CD4-positive, alpha-beta T cell treated with Interleukin-21 for 1 hour (primary cell): ENCODE measurements at places on chromosomes 2 and 18.

DNA sequence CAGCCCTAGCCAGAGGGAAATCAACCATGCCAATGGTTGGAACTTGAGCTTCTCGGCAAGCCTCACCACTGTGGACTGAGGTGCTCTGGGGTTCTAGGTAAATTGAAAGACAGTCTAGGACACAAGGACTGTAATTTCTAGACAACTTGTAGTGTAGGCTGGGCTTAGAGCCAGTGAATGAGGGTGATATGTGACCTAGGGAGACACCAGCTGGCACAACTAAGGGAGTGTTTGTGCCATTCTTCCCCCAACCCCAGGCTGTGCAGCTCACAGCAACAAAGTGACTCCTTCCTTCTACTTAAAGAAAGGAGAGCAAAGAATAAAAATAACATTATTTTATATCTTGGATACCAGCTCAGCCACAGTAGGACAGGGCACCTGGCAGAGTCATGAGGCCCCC is 1690.7 kb upstream of the TMEFF2 start:
- DNase-seq: no peak

DNA sequence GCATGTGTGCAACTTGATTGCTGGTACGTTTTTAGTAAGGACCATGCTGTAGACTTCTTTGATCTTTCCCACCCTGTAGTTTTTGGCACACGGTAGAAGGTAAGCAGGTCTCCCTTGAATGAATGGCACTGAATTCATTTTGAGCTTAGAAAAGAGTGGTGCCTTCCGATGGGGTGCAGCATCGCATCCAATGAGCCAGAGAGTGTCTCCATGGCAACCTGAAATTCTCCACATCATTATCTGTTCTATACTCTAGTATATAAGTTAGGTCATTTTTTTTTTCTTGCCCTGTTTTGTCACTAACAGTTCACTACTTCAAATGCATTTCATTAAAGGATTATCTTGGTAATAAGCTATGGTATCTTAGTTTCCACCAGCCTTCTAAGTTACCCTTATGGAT is 81.2 kb upstream of the REV1 start:
- no peak for DNase-seq

- DNase-seq: no peak
These were observed 80.0 kb downstream of the CCDC93 start for GRCh38 chr2:117933884-117934354.

- no peak for DNase-seq
These were observed 464.2 kb downstream of the CCDC85A start for GRCh38 chr2:56647997-56648396.

DNA sequence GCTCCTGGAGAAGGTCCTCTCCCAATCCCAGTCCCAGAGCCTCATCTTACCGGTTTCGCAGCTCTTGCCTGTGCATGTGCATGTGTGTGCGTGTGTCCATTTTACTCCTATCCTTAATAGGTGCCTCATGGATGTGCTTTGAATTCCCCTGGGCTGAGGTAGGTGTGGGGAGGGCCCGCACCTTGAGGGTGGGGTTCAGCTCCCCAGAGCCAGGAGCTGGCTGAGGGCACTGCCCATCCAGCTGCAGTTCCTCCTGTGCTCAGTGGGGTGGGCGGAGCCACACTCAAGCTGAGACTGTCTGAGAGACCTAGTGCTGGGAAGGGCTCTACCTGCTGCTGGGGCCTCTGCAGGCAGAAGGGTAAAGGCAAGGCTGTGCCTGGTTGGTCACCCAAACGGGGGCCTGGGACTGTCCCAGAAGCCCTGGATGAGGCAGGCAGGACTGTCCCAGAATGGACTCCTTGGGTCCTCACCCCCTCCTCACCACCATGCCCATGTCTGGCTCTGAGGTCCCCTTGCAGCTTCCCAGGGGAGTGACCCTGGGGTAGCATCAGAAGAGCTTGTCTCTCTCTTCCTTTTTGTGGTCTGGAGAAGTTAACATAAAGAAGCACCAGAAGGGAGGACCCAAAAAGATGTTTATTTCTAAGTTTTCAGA is 8.9 kb downstream of the GDF7 start:
- DNase-seq: no peak

GRCh38 chr2:219737270-219737691 is 109.9 kb downstream of the SLC4A3 start:
- DNase-seq: no peak

DNA sequence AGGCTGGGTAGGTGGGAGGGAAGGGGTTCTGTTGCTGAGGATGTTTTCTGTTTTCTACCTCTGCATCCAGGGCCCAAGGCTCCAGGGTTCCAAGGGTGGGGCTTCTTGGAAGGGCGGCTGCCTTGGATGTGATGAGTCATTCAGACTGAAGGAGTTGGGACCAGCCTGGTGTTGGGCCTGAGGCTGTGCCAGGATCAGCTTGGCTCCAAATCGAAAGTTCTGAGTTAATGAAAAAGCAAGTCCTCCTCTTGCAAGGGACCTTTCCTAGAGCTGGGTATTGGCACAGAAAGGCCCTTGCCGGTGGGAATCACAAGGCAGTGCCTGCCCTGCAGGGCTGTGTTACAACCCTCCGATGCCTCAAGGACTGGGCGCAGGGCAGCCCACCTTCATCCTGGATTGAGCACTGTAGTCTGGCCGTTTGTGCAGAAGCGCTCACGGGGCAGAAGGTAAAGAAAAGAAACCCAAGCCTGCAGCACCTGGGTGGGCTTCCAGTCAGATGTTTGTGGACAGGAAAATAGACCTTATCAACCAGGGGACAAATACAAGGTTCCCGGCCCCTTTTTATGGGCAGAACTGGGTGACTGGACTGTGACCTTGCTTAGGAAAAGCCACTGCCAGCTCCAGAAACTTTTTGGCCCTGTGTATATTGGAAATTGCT is 52.5 kb upstream of the MCFD2 start:
- DNase-seq: no peak

- no peak for DNase-seq
These were observed 102.1 kb upstream of the HS6ST1 start for GRCh38 chr2:128420776-128421175.

DNA sequence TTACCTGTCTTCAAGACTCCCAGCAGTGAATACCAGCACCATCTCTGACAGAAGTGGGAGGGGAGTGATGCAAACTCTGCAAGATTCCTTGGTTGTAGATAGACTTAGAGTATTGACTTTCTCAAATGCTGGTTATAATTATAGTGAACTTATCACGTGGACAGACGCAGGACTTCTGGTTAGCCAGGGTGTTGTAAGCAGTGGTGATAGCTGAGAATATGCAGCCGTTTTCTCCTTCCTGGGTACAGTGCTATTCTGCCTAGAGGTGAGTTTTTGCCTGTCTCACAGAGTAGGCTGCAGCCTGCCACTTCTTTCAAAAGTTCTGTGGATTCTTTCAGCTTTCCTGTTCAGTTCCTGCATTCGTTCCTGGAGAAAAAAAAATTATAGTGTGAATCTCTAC is 733 bp upstream of the CXCR2 start:
- no peak for DNase-seq

DNA sequence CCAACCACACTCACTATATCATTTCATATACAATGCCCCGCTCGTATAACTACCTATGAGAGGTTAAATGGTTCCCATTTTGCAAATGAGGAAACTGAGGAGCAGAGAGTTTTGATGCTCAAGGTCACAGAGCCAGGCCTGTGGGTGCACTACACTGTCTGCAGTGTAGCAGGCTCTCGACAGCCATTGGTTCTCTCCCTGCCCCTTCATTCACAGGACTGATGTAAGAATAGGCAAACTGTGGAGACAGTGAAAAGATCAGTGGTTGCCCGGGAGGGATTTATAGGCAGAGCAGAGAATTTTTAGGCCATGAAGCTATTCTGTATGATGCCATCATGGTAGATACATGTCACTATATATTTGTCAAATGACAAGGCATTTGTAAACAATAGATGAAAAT is 39.0 kb upstream of the LBH start:
- no peak for DNase-seq

GRCh38 chr2:166333801-166334200 is 41.9 kb downstream of the SCN9A start:
- no peak for DNase-seq

- DNase-seq: no peak
These were observed 84.2 kb downstream of the IRS1 start for GRCh38 chr2:226715347-226715990.

- DNase-seq: no peak
These were observed 282.6 kb downstream of the CCDC178 start for GRCh38 chr18:33157893-33158292.

DNA sequence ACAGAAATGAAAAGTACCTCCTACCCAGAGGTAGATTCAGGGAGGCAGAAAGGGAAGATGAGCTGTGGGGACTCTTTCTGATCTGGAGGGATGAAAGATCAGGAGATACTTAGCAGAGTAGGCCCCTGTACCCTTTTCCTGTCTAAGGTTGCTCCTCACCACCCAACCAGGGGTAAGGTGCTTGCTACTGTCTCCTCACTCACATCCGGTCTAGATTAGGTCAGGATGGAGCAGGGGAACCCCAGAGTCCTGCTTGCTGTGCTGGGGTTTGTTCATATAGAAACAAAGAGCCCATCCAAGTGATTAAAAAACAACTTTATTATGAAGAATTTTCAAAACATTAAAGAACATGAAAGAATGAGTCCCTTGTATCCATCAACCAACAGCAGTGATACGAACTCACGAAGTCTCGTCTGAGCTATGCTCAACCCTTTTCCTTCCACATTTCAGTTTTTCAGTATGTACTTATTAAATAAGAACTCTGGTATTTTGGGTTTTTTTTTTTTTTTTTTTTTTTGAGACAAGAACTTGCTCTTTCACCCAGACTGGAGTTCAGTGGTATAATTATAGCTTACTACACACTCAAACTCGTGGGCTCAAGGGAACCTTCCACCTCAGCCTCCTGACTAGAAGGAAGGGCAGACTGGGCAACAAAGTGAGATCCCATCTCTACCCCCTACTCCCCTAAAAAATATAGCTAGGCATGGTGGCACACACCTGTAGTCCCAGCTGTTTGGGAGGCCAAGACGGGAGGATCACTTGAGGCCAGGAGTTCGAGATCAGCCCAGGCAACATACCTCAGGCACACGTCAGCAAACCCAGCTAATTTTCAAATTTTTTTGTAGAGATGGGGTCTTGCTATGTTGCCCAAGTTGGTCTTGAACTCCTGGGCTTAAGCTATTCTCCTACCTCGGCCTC is 28.5 kb upstream of the MCFD2 start:
- peak; percentile 87 for DNase-seq

DNA sequence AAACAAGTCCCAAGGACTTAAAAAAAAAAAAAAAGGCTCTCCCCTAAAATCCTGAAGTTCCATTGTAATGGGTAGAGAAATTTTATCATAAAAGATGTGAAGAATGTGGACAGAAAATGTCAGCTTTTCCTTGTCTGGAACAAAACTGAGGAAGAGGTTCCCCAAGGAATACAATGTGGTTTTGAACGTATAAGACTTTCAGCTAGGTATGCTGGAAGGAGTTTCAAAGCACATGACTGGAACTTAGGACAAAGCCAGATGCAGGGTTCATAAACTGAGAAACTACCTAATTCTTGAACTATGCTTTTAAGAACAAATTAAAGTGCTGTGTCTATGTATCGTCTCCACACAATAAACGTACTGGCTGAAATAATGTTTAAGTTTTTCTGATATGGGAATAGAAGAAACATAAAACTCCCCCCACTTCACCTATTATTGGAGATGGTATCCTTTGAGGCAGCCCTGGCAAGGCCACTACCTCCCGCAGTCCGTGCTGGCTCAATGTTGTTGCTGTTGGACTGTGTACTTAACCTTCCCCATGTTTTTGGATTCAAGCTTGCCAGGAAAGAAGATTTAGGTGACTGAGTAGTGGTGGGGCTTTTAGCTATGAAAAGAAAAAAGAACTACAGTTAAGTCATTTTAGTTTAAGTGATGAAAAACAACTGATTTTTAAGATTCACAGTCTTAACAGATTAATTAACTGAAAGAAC is 84.2 kb upstream of the DNER start:
- DNase-seq: no peak
